ENCODE measurements at places on chromosomes 7 and 10. TPM values are rescaled to one million over a fixed set of nuclear protein-coding genes. Genes with fewer than 3 reads are reported as not detected.

Gene PIK3AP1
- 9.8 TPM for total RNA-seq

Gene DPP6
- 5.1 TPM for total RNA-seq

Gene TRIM74
- total RNA-seq: 1.7 TPM

Gene ASZ1
- not detected for total RNA-seq

Gene EFCAB10
- total RNA-seq: not detected

Gene OLAH
- total RNA-seq: not detected

Gene ATP6V0E2
- total RNA-seq: 18.6 TPM

Gene LIPK
- 1.1 TPM for total RNA-seq

All from tongue (tissue), 3 donors.